Stimulated activated CD8-positive, alpha-beta memory T cell treated with anti-CD3 and anti-CD28 coated beads, Interleukin-2, amount 100 ng/mL, for 48 hours (primary cell): ENCODE measurements at places on chromosomes 7 and 10.

- no peak for DNase-seq
Measured at GRCh38 chr7:1076184-1077072, 11.5 kb upstream of the GPER1 start.

DNA sequence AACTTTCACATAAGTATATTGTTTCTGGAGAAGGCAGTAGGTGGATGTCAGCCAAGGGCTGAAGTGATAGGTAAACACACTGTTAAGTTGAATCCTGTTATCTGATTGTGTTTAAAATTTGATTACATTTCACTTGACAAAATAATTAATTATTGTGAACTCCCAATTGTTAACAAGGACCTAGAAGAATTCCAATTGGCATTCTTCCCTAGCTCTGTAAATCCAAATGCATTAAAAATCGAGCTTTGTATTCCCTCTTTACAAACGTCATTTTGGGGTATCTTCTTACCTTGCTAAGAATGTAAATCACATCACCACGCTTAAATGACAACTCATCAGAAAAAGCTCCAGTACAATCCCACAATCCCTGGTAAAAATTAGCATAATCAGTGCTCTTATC, 179.9 kb downstream of the SKAP2 start:
- DNase-seq: no peak

DNA sequence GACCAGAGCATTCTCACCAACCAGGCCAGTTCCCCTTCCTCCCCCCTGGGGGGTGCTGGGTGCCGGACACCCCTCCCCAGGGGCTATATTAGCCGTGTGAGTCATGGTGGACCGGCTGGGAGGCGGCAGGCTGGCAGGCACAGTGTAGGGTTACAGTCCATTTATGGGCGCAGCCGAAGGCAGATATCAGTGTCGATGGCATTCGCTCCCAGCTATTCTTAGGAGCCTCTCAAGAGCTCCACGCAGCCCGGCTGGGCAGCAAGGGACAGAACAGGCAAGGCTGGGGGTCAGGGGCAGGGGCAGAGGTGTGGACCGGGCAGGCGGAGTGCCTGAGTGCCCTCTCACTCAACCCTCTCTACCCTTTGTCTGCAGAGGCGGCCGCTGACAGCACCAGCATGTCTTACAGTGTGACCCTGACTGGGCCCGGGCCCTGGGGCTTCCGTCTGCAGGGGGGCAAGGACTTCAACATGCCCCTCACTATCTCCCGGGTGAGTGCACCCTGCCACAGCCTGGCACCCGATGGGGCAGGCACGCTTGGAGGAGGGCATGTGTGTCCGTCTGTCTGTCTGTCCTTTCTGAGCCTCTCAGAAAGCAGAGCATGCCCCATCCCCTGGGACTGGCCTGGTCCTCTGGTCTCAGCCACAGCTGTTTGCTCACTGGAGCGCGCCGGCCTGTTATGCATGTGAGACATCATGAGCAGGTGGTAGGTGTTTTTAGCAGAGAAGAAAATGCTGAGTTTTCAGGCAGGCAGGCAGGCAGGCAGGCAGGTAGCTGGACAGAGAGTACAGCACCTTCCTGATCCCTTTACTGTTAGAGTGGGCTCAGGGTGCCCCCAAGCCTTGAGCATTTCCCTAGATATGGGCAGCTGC, at the start of gene LDB3:
Gene LDB3, plus strand, starts transcription at position 215 of the 869 bp plus-strand sequence. Its CDS starts 181 bp downstream, at position 396.
- no peak for DNase-seq

DNA sequence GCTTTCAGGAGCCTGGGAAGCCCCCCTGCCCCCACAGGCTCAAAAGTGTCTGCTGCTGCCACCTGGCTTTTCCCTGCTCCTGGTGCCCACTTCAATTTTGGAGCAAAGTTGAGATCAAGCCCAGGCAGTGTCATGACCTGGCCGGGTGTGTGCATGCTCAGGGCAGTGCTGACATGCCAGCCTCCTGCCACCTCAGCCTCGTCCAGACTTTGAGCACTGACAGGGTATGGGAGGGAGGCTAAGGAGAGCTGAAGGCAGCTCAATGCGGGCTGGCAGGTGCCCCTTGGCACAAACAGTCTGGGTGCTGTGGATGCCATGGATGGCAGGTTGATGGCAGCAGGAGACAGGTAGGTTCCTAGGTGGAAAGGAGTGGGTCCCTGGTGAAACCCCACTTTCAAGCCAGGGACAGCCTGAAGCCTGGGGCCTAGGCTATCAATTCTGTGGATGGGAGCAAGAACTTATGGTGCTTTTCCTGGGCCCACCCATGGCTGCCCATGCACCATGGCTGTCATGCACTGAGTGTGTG, 12.3 kb upstream of the ECHDC3 start:
- no peak for DNase-seq

- no peak for DNase-seq
Measured at GRCh38 chr7:21603462-21603861, 60.6 kb downstream of the DNAH11 start.

GRCh38 chr10:75233444-75234016, 2.2 kb downstream of the COMTD1 start:
- DNase-seq: no peak

DNA sequence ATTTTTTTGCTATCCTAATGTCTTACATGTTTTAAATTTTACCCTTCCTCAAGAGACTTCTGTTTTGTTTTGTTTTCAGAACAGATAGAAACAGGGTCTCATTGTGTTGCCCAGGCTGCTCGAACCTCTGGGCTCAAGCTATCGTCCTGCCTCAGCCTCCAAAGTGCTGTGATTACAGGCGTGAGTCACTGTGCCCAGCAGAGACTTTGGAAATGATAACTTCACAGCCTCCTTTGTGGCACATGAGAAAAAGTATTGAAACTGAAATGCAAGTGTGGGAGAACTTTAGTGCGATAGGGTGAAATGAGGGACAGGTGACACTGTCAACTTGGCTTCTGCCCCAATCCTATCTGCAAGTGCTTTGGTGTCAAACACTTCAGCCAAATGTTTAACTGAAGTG, 21.6 kb downstream of the IRF5 start:
- DNase-seq: no peak

GRCh38 chr10:43214956-43215561, 51.8 kb downstream of the RASGEF1A start:
- DNase-seq: no peak

DNA sequence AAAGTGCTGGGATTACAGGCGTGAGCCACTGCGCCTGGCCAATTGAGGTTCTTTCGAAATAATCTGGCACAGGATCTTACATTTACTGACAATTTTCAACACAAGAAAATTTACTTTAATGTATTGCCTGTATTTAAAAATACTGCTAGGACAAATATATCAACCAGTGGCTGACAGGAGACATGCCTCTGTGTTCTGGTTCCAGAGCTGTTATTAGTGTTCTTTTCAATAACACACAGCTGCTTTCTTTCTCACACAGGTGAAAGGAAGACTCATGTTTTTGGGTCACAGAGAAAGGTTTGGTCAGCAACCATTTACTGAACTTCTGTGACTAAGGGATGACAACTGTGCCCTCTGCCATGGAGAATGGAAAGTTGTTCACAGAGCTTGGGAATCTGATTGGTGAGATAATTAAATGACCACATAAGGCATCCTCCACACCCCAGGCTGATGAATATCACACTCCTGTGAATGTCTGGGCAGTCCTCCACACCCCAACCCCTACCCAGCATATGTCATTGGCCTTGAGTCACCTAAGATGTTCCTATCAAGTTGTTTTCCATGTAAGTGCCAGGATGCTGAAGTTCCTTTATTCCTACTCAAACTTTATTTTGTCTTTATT, 180.1 kb downstream of the RAPGEF5 start:
- DNase-seq: no peak

DNA sequence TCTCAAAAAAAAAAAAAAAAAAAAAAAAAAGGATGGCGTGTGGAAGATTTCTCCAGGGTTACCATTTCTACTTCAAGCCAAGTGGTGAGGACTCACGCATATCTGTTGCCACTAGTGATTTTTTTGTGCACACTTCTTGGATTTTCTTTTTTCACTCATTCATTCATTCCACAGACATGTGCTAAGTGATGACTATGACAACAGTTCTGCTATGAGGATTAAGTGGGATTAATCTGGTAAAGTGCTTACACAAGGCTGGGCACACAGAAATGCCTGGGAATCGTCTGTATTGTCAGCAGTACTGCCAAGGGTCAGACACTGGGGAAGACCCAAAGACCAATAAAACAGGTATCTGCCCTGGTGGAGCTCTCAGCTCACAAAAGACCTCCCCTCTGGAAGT, 6.3 kb upstream of the OPN1SW start:
- no peak for DNase-seq

DNA sequence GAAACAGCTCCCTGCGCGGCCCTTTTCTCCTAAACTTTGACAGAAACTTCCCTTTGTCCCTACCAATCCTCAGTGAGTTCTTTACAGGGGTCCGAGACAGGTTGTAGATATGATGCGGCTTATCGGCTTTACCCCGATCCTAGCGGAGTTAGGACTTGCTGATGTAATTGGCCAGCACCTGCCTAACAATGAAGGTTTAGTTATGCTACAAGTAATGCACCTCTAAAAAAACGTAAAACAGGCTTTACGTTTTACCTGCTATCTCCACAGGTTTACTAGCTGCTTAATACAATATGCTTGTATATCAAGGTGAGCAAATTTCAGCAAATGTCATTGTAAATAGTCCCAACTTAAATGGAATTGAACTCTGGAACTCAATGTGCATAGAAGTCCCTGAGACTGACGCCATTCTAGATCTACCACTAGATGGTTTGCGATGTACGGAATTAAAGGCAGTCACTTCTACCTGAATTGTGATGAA, 697 bp upstream of the SNX13 start:
- DNase-seq: no peak

GRCh38 chr10:114250716-114251115, 11.7 kb downstream of the VWA2 start:
- no peak for DNase-seq

DNA sequence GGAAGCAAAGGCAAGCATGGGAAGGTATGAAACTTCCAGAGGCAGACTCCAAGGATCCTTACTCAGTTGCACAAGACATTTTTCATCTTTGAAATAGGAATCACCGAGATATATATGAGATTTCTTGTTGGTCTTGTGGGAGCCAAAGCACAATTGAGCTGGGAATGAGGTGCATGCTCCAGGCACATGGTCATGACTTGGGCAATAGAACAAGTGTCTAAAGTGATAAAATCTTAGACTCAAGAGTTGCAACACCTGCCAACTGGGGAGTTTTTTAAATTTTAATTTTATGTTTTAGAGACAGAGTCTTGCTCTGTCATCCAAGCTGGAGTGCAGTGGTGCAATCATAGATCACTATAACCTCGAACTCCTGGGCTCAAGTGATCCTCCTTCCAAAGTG, 169.5 kb upstream of the ADCY1 start:
- DNase-seq: no peak

GRCh38 chr7:48078470-48078869, 10.6 kb upstream of the UPP1 start:
- no peak for DNase-seq

DNA sequence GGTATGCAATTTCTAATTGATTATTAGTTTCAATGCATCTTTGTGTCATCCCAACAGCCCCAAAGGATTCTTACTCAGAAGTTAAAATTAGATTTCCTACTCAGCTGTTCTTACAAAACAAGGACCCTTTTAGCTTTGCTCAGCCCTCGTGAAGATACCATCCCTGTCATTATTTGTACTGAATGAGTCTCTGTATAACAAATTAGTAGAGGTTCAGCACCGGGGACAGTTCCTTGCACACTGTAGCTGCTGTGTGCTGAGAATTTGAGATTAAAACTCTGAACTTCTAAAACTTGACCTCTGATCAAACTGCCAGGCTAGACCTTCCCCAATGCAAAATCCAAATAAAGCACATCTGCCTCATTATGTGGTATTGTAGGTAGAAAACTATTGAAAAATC, 299.1 kb downstream of the LHFPL3 start:
- no peak for DNase-seq

GRCh38 chr7:68846811-68847325, 751.4 kb upstream of the AUTS2 start:
- no peak for DNase-seq

DNA sequence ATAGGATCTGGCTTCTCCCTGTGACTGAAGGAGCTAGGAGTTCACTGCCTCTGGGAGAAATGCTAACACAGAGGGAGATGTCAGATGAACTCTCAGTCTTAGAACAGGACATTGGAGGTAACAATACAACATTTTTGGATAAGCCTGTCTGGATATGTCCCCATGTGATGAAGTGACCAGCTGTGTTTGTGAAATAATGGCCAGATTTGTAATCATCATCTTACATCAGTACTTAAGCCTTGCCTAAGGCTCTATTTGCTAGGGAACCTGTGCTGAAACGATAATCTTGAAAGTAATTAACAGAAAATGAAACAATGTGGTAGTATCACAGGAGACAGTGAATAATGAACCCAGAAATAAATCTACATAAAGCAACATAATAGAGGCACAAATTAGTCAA, 56.2 kb downstream of the CRPPA start:
- no peak for DNase-seq

GRCh38 chr7:1176891-1177373, 16.9 kb upstream of the ZFAND2A start:
- peak; percentile 69 for DNase-seq

DNA sequence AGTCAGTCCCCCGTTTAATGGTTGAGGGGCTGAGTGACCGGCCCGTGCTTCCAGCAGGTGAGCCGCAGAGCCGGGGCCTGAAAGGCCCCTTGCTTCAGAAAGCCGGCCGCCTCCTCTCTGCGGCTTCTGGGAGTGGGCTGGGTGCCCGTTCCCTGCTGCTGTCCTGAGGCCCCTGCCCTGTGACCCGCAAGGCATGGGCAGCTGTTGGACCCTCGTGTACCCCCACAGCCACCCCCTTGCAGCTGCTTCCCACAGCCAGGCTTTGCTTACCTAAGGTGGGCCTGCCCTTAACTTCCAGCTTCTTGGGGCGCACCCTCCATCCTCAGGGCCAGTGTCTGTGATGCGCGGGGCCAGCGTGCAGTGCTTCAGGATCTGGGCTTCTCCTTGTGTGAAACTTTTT, 26.6 kb downstream of the PFKFB3 start:
- no peak for DNase-seq

DNA sequence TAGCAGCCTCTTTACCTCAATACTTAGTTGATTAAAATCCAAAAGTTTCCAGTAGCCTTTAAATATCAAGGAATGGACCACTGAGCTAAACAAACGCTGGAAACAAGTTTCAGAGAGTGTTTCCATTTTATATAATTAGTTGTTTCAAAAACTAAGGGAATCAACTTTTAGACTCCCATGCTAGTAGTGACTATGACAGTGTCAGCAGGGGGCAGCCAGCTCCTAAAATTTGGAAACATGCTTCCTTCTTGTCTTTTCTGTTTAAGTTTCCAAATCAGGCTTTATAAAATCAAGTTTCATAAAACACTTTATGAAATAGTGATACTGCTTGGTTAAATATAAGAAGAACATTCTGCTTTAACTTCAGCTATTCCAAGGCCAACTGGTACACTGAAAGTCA, 138.2 kb upstream of the TMEM229A start:
- DNase-seq: no peak

GRCh38 chr7:137978464-137979237, 23.2 kb downstream of the CREB3L2 start:
- DNase-seq: no peak

DNA sequence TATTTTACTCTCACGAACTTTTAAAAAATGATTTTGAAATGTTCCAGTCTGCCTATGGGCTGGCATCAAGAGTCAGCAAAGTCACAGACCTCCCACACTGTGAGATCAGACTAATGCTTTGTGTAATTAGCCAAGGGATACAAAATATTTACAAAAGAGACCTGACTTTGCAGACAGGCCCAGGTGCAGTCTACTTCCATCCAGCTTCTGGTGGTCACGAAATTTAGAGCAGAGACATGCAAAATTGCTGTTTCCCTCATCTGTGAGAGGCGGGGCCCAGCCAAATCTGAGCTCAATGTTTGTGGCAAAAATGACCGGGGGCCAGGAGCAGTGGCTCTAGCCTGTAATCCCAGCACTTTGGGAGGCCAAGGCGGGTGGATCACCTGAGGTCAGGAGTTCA, 82.5 kb upstream of the PITRM1 start:
- no peak for DNase-seq

- DNase-seq: no peak
Measured at GRCh38 chr10:29619241-29619669, 15.5 kb downstream of the SVIL start.
